ENCODE measurements at places on chromosomes 3 and 15.

DNA sequence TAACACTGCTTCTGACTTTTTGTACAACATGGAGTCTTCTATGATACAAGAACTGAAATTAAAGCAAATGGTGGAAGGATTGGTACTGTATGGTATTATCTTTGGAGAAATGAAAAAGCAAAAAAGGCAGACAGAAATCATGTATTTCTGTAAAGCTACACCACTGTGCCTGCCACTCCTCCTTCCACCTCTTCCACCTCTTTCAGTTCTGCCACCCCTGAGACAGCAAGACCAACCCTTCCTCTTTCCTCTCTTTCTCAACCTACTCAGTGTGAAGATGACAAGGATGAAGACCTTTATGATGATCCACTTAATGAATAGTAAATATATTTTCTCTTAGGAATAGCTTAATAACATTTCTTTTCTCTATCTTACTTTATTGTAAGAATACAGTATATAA lies 57.0 kb downstream of the CD200 start:
- DNase-seq, result peak; percentile 12

DNA sequence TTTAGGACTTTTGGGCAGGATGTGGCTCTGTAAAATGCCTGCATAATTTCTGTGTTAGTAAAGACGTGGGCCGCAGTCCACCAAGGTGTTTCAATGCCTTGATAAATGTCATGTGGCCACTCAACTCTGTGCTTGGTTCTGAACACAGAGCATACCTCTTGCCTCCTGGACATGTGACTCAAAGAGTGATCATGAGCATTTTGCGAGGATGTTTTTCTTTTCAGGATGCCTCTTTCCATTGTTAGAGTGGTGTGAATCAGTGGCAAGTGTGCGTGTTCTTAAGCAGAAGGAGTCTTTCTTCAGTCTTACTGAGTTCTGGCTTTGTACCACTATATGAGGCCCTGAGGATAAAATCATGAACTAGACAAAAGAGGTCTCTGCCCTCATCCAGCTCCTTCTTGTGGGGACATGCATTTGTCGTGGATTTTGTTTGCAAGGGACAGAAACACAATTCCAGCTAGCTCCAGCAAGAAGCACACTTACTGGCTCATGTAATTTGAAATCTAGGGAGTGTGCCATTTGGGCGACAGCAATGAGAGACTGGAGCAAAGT lies 363.4 kb downstream of the LRTM1 start:
- DNase-seq, result no peak

DNA sequence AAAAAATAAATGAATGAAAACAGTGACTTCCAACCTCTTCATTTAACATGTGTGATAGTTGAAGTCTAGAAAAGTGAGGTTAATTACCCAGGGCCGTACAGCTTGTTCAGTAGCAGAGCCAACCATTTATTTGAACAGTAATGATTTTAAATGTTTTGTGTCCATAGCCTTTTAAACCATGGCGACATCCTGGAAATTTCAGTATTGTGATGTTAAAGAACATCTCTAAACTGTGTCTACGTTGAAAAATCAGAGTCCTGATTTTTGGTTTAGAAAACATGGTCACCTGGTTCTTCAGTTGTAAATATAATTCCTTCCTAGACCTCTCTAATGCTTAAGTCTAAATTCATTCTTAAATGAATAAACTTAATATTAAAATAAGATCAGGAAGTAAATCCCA lies 14.2 kb downstream of the LPP start:
- DNase-seq, result no peak

DNA sequence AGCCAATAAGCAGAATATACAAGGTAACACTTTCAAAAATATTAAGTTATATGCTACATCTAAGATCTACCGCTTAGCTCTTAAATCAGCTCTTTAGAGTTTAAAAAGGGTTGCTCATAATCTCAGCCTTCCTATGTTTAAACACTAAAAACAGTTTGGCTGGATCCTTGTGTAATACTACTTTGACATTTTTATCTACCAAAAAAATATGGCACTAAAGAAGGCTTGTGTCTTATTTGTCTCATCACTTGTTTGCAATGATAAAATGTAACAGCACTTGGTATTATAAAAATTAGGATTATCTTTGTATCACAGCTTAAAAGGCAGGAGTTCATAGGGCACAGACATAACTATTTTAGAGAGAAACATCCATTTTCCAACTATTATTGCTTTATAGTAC lies 9.8 kb downstream of the ANKRD28 start:
- DNase-seq, result no peak

DNA sequence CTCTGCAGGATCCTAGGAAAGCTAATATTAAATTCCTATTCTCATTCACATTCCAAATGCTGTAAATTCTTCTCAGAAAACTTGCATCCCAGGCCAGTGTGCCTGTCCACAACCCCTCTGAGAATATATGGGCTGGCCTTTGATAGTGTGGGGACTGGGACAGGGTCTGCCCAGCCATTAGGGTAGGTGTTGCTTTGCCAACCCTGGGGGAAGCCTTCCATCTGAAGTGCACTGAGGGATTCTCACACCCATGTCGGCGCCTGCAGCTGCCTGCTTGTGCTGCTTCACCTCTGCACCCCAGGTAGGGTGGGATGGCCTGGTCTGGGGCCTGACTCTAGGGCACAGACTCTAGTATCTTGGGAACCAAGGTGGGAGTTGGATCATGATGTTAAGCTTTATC lies 15.2 kb upstream of the EXOG start:
- no peak for DNase-seq

DNA sequence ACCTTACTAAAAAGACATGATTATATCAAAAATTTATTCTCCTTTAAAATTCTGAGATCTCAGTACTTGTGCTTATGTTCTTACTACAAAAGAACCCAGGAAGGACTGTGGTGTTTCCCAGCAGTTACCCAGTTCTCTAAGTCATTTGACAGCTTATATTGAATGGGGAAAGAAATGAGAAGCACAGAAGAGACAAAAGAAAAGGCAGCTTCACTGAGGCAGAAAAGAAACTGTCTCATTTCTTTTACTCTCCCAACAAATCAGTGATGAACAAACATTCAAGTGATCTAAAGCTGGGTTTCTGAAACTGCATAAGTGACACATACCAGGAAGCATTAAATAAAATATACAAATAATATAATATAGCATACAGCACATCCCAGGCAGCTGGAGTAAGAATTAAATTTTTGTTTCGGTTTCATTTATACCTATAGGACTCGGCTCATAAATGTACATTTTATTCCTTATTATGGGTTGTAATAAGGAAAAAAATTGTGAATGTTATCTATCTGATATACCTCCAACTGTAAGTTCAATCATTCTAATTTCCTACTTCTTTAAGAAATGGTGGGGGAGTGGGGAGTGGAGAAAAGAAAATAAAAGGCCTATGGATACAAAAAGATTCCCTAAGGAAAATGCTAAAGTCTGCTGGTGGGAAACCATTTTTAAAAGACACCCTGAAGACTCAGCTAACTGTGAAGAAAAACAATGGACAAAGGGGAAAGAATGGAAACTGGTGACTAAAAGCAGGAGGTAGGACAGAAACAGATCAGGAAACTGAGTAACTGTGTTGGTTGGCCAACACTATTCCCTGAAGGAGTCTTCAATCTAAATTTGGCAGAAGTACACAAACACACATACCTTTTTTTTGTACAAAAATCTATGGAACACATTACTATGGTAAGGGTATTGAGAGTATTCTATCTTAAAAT lies 156.8 kb downstream of the TBC1D5 start:
- peak; percentile 7 for DNase-seq

DNA sequence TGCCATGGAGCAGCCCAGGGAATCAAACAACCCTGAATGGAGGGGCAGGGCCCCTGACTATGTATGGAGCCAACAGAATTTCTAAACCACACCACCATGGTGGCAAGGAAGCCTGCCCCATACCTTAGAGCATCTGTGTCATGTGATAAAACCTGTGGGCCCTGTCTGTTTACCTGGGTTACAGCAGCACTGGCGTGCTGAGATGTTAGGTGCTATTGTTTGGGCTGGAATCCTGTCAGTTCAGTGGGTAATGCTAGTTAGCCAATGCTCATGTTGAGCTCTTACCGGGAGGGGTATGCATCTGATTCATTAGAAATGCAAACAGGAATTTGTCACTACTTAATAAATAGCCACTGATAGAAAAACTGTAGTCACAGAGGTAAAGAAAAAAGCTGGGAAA lies 63.5 kb upstream of the ETV5 start:
- DNase-seq, result no peak

DNA sequence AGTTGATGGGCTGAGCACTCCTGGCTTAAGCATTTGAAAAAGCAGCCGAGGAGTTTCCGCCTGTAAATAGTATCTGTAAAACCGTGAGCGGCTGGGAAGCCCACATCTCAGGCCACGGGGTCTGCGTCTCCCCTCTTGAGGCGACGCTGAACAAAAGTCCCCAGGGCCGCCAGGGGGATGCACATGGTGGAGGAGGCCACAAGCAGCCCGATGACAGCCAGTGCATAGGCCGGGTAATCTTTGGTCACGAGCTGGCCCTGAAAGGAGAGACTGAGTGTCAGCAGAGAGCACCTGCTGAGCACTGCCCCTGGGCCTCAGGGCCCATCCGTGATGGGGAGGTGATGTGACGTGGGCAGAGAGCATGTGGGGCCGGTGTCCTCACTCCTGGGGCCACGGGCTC lies 37.5 kb downstream of the SLC6A20 start:
- no peak for DNase-seq

DNA sequence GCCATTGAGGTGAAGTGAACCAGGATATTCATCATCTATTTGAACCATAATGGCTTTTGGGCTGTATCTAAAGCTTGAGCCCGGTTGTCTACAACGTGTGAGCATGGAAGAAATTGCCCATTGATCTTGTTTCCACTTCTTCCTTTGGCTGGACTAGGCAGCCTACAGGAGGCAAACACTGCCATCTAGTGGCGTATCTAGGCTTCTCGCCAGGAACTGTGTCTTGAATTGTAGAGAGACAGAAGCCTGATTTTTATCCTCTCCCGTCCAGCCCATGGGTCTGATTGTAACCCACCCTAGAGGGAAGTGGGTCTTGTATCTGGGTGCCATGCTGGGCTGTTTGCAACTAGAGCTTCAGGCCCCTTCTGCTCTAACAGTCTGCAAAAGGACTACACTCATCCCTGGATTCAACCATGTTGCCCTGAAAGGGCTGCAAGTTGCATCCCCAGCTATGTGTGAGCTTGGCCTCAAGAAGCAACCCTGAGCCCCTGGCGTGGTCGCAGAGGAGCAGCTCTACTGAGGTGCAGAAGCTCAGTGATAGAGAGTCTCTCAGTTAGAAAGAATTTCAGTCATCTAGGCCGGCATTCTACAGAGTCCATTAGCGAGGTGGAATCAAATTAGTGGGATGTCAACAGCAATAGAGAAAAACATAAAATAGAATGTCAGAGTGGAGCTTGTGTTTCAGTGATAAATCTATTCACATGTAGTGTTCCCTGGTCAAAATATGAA lies 170.2 kb upstream of the UMPS start:
- DNase-seq, result peak; percentile 83

GRCh38 chr15:89327113-89327512 lies 7.5 kb downstream of the POLG start:
- DNase-seq, result no peak

GRCh38 chr3:9248522-9249271 lies 749 bp downstream of the SRGAP3 start:
- no peak for DNase-seq

GRCh38 chr3:167032267-167032876 lies 347.7 kb downstream of the ZBBX start:
- DNase-seq, result peak; percentile 39

DNA sequence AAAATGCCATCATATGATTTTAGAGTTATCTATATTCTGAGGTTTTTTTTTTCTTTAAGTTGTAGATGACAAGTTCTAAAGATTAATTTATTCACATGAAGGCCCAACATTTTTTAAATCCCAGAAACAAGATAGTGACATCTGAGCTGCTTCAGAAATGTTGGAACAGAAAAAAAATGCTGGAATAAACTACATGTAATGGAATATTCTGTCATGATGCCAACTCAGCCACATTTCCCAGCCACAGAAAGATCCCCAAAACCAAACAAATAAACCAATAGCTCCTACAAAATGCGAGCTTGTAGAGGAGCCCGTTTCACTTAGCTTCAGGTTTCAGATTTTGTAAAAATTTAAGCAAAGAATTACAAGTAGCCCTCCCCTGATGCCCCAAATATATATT lies 111.0 kb upstream of the MYO5C start:
- DNase-seq, result no peak

GRCh38 chr15:60405399-60405798 lies 7.6 kb upstream of the ANXA2 start:
- no peak for DNase-seq

DNA sequence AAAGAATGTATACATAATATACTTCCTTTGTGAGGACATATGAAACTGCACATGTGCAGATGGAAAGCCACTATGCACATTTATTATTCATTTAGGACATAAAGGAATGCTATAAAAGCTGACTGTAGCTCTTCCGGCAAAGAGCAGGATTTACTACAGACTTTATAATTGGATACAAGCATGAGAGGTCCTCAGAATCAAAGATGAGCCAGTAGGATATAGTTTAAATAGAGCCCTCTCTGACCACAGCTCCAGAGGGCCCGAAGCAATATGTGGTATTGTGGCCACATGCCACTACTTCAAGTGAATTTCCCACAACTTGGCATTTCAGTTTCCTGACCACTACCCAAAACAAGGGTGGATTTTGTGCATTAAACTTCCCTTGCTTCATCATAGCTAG lies 140.9 kb downstream of the ATP8B4 start:
- DNase-seq, result no peak

GRCh38 chr3:74845081-74845480 lies 230.6 kb upstream of the CNTN3 start:
- no peak for DNase-seq

DNA sequence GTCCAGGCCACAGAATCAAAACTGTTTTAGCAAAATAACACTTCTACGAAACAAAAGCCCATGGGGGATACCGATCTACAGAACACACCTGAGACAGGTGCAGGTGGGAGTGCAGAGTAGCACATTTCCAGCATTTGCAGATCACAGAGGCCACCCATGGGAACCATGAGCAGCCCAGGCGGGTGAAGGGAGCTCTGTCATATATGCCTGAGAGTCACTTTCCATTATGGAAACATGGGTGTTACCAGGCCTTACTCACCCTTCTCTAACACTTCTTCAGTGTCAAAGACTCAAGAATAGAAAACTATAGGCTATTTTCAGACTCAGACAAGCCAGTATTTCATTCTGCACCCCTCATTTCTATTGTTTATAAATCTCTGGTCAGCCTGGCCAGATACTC lies 3.5 kb downstream of the PLA1A start:
- no peak for DNase-seq

DNA sequence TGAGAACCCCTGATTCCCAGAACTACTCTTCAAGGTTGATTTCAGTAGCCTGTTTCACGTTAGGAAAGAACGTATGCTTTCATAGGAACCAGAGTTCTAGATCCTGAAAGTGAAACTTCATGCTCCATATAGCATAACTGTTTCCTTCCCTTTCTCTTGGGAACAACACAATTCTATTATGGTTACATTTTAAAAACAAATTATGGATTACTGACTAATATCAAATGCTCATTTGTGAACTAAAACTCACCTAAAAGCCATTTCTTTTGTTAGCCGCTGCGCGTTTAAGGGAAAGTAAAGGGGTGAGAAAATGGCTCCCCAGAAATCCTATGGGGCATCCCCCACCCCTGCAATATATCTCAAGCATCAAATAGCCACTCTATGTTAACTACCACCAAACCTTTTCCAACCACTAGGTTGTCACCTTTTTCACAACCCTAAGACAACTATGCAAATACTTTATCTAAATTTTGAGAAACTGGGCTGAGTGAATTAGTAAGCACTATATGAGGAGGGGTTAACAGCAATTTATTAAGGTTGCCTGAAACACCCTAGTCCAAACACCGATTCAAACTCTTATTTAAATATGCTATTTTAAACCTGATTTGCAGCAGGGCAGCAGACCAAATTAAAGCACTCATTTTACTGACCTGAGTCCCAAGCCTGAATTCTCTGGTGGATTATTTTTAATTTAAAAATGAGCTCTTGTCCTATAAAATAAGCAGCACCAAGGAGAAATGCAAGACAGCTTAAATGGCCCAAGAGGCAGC lies 2.4 kb downstream of the SIAH2 start:
- no peak for DNase-seq
